ENCODE measurements at places on chromosomes 4 and X.
A peak's percentile ranks its signal among the peaks of the same experiment; 100 is the strongest.

DNA sequence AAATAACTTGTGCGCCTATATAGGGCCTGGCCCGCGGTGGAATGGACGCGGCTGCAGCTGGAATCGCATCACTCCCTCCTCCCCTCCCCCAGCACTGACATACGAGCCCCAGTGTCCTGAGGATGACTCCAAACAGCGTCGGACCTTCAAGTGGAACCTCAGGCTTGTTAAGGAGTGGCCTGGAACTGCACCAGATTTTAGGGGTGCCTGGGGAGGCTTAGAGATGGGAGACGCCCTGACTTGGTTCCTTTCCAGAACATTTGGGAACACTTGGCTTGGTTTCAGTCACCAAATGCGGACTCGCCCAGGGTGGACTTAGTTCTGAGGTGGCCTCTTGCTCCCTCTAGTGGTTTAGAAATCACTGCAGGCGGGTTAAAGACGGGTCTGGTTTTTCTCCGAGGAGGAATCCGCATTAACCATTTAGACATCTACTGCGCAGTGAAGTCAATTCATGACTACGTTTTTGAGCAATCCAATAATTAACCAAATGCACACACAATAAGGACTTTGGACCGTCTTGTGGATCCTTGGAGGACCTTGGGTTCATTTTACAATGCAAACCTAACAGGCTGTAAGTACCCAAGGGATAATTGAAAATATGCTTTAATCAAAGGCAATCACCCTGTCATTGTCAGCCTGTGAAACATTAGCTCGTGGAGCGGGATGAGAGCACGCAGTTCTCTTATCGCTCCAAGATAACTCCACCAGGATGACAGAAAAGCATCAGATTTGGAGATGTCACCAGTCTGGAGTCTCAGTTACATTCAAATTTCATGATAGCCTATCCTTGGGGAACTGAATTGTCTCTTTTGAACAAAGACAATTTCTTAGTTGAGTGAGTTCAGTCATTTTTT, 11.2 kb upstream of the PDGFRA start:
- peak; percentile 71 for DNase-seq

- DNase-seq, result no peak
Observed at GRCh38 chrX:56783450-56783831, 54.4 kb downstream of the NBDY start.

GRCh38 chrX:2228536-2228935, 272.2 kb downstream of the DHRSX start:
- no peak for DNase-seq

- DNase-seq, result peak; percentile 76
Observed at GRCh38 chrX:13120017-13120416, 75.6 kb upstream of the FAM9C start.
